GM12892 (cell line): ENCODE measurements at places on chromosomes 6 and 20.

GRCh38 chr20:14582855-14583254 is 245.4 kb upstream of the FLRT3 start:
- no peak for DNase-seq

- DNase-seq: no peak
These were observed 102.2 kb downstream of the NRN1 start for GRCh38 chr6:5904532-5904931.

DNA sequence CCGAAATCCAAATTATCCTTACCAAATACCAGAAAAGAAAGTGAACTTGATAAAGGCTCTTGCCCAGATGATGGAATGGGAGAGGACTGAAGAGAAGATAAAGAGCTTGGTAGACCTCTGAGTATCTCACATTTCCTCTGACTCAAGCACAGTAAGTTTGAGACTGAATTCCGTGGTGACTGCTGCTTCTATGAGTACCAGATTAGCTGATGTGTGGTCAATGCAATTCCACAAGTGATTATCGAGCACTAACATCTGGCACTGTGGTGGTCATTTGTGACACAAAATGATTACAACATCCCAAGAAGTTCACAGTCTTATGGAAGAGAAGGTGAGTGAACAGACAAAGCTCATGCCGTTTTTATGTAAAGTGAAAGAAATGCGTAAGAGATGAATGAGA is 2.6 kb upstream of the RPS6KA2 start:
- DNase-seq: no peak

DNA sequence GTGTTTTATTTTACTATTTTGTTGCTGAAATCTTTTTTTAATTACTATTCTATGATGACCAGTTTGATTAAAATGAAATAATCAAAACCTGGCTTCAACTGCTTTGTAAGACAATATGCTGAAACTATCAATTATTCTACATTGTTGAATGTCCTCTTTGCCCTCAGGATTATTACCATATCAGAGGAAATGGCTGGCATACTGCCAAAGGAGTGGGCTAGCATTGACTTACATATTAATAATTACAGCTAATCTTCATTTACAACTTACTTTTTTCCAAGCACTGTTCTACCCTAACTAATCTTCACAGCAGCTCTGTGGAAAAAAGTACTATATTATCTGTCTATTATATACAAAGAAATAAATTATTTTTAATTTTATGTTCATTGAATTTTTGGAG is 560.5 kb downstream of the BCKDHB start:
- no peak for DNase-seq

GRCh38 chr6:84052883-84053241 is 19.3 kb downstream of the MRAP2 start:
- DNase-seq: no peak

DNA sequence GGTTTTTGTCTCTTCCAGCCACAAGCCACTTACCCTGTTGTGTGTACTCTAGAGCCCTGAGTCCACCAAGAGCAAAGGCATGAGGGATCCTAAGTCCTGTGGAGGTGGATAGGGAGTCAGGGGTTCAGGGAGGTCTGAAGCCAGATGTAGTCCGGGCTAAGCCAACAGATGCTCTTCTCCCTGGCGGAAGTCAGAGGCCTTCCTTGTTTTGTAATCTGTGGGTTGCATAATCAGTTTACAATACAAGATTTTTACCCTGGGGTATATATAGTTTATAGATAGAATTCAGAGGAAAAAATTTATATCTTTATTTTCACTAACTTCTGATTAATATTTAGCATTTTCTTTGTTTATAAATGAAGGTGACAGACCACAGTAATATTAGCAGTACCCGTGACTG is 9.2 kb downstream of the LAMP5 start:
- no peak for DNase-seq

DNA sequence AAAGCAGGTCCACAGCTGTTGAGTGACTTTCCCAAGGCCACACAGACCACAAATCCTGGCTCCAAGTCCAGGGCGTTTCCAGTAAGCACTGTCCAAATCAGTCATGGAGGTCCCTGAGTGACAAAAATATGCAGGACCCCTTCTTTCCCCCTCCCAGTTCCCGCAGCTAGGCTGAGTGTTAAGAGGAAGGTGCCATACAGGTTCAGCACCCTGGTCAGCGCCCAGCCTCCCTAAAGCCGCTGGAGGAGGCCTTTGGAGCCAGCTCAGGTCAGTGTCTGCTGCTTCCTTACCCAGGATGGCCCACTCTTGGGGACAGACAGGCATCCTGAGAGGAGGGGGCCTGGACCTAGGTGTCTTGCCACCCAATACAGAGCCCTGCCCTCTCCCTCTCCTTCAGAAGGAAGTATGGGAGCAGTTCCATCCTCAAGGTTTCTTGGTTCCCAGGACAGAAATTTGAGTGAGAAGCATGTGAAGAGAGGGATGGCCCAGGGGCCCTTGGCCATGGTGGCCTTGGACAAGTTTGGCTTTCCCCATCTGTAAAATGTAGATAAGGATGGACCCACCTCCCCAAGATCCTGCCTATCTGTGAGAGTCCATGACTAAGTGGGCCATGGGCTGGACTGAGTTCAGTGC is 13.2 kb downstream of the TMEM74B start:
- no peak for DNase-seq

DNA sequence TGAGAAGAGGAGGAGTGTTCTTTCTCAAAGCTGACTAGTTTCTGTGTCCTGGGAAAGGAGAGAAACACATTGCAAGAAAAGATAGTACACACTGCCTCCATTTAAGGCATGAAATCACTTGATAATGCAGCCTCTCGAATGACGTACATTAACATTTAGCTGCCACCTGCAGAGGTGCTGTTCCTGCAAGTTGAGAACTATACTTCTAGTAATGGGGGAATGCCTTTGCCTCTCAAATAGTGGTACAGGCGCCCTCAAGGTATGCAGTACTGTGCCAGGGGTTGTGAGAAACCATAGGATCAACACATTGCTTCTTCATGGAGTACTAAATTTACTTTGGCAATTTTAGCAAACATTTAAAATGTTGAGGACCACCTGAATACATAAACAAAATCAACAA is 20.1 kb downstream of the IMPG1 start:
- no peak for DNase-seq

- no peak for DNase-seq
These were observed 30.5 kb upstream of the HLA-G start for GRCh38 chr6:29797135-29797534.

- no peak for DNase-seq
These were observed 18.7 kb downstream of the LEMD2 start for GRCh38 chr6:33770124-33770832.

DNA sequence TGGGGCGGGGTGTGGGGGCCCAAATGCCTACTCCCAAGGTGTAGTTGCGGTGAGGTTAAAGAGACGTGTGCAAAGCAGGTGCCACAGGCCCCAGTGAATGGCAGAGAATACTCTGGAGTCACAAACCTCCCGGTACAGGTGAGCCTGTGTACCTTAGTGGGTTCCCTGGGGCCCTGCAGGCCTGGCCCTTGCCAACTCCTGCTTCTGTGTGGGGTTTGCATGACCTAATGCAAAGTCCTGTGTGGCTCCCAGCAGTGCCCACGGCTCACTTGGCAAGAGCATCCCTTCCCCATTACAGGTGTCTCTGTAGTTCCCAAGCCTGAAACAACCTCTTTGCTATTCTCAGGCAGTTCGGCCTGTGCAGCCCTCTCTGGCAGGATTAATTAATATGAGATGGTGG is 17.5 kb downstream of the SPDEF start:
- DNase-seq: no peak

DNA sequence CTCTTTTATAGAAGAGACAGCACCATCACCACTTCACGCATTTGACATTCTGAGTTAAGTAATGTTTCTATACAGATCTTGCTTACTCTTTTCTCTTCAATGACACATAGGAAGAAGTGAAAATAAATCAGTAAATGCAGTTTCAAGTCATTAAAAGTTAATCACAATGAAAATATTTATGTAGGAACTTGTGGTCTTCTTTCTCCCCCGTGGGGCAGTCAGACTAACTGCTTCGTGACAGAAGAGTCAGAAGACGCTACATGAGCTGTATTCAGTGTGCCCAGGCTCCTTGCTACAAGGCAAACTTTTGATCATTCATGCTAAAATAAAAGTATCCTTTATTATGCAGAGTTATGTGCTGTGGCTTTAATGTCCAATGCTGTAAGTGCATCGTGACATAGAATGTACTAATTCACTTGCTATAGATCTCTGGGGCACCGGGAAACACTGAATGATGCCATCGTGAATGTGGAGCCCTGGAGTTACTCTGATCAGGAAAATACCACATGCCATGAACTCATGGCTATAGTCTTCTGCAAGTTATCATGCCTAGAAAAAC is 117.8 kb upstream of the TRAF3IP2 start:
- DNase-seq: no peak

DNA sequence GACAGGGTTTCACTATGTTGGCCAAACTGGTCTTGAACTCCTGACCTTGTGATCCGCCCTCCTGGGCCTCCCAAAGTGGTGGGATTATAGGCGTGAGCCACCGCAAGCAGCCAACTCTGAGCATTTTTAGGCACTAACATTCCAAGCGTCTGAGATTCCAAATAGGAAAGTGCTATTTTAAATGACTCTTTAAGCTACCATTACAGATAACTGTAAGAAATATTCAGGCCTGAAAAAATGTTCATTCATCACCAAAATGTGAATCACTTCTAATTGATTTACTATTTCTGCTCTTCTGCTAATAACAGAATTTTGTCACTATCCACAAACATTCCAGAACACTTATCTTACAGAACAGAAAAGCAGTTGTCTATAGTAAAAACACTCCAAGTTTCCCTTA is 106.5 kb downstream of the BACH2 start:
- no peak for DNase-seq

GRCh38 chr20:48928832-48929725 is 7.6 kb downstream of the ARFGEF2 start:
- no peak for DNase-seq

DNA sequence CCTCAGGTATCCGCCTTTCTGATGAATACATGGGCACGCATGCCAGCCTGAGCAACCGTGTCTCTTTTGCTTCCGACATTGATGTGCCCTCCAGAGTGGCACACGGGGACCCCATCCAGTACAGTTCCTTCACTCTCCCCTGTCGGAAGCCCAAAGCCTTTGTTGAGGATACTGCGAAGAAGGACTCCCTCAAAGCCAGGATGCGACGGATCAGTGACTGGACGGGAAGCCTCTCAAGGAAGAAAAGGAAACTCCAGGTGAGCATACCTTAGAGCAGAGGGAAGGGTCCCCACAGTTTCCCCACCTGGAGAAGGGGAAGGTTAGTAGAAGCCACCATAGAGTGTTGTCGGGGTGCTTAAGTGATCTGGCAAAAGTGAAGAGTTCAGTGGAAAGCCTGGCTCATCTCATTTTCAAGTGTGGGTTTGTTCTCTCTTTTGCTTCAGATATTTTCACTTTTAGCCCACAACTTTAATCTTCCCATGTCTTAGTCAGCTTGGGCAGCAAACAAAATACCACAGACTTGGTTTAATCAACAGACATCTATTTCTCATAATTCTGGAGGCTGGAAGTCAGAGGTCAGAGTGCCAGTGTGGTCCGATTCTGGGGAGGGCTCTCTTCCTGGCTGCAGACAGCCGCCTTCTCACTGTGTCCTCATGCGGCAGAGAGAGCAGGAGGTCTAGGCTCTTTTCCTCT is 133.5 kb upstream of the CLDN20 start:
- DNase-seq: no peak

GRCh38 chr20:58136149-58136484 is 92.3 kb downstream of the ANKRD60 start:
- DNase-seq: no peak

DNA sequence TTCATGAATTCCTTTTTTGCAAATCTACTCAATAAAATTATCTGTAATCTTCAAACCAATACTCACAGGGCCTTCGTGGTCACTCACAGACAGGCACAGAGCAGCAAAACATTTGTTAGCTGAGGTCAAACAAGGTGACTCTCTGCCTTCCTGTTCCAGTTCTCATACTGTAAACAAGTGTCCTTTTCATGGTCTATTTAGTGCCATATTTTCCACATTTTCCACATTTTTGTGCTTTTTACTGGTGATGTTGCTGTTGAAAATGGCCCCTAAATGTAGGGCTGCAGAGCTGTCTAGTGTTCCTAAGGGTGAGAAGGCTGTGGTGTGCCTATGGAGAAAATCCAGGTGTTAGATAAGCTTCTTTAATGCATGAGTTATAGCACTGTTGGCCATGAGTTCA is 133.1 kb upstream of the COL21A1 start:
- no peak for DNase-seq

DNA sequence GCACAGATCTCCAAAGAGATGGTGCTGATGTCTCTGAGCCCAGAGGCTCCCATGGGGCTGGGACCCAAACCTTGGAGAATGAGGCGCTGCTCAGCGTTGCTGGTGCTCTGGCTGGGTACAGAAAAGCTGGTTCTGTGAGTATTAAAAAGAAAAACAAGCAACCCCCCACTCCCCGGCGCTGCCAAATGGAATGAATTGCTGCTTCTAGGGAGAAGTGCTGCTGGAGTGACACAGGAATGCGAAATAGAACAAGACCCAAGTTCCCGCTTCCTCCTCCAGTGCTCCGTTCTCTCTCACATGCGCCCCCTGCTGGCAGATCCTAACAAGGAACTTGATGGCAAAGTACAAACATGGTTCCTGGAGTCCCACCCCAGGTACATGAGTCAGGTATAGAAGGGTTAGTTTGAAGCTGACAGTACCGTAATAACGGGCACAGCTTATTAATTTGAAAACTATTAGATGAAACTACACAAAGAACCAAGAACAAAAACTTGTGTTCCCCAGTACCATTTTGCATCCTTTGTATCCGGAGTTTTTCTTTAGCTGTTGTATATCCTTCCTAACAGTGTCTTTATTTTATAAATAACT is 2.1 kb upstream of the DDX27 start:
- no peak for DNase-seq

- no peak for DNase-seq
These were observed 63.1 kb upstream of the PHACTR1 start for GRCh38 chr6:12653486-12653885.

DNA sequence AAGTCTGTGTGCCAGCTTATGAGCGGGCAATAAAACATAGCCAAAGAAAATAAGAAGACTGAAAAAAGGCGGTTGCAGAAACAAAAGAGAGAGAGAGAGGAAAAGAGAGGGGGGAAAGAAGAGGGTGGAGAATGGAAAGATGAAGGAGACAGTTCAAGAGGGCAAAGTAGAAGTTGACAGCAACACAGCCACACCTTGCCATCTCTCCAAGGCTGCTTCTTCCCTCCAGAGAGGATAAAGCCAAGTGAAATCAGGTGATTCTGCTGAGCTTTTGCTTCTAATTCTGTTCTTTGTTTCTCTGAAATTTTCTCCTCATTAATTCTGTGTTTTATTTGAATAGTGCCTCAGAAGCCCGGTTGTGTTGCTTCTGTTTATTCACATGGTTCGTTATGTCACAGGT is 48.5 kb downstream of the PTPRK start:
- no peak for DNase-seq

GRCh38 chr6:36358226-36358915 is 21.7 kb upstream of the BNIP5 start:
- no peak for DNase-seq
